ENCODE measurements at places on chromosomes 4 and X.

DNA sequence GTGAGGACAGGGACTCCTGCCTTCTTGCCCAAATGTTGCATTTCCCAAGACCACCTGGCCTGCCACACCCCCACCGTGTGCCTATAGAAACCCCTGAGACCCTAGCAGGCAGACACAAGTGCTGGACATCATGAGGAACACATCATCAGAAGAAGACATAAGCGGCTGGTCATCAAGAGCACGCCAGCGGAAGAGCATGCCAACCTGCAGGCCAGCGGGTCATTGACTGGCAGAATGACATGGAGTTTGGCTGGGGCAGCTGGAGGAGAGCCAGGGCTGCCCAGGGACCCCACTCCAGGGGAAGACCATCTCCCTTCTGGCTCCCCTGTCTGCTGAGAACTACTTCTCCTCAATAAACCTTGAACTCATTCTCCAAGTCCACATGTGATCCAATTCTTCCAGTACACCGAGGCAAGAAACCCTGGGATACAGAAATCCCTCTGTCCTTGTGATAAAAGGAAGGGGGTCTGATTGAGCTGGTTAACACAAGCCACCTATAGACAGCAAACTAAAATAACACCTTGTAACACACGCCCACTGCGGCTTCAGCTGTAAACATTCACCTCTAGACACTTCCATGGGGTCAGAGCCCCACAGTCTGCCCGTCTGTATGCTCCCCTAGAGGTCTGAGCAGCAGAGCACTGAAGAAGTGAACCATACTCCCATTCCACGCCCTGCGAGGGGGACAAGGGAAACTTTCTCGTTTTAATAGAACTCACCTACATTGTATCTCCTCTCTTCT, 164.8 kb upstream of the EMCN start:
- no peak for DNase-seq

GRCh38 chr4:158410272-158410671, 111.4 kb upstream of the RXFP1 start:
- DNase-seq: no peak

- DNase-seq: peak; percentile 27
These were observed at the start of gene PCDH7 for GRCh38 chr4:30720021-30720660. Gene PCDH7, plus strand, starts transcription at chr4:30720369. Its CDS starts 1,054 bp downstream, at chr4:30721423.

DNA sequence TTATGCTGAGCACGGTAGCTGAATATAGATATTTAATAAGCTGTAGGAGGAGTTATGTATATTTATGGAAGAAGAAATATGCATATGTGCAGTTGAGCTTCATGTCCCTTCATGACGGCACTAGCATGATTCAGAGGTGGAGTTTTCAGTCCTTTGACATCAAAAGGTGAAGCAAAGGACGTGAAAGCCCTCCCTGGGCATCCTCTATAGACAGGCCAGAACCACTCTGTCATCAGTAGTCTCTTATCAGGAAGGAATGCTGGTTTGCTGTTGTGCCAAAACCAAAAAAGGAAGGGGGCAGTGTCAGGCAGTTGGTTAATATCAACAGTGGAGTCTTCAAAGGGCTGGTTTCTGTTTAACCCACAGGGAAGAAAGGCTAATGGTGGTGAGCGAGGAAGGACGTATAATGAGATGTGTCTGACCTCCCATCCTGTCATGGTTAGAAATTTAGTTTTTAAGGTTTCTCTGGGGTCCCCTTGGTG, 23.5 kb upstream of the IL2 start:
- no peak for DNase-seq

DNA sequence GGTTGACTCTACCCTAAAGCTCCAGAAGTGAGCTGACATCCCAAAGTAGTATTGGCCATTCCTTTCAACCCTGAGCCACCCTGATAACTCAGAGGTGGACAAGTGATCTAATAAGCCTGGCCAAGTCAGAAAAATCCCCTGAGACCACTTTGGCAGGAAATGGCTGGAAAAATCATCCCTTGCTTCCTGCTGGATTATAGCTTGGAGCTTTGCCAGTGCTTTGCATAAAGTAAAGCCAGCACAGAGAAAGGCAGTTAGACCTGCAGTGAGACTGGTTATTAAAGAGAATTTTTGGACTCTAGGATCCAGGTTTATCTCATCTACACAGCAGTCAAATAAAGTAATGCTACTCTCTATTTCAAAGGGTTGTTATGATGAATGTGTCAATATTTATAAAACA, 6.4 kb downstream of the CXCL3 start:
- DNase-seq: no peak

DNA sequence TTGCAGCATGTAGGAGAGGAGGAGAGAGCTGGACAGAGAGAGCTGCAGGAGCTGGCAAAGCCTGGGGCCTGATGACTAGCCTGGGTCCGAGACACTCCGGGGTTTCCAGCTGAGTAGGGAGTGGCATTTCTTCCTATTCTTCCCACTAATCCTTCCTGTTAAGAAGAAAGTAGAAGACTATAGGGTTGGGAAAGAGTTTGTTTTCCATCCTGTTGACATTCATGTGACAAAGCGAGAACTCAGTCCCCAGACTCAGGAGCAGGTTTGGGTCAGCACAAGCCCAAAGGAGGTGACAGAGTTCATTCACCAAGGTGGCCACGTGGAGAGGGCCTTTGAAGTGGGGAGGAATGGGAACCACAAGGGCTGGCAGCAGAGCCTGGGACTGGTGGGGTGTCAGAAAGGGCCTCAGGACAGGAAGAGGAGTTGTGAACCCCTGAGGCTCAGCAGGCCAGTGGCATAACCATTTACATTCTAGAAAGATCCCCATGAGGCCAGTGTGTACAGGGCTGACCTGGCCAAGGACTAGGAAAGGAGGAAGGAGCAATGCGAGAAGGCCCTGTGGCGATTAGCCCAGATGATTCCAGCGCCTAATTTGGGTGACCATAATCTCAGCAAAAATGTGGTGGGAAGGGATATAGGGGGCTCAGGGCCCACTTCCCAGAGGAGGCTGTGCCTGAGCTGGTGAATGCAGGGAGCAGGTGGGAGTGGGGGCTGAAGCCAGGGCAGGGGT, 3.3 kb upstream of the HAUS3 start:
- DNase-seq: no peak

DNA sequence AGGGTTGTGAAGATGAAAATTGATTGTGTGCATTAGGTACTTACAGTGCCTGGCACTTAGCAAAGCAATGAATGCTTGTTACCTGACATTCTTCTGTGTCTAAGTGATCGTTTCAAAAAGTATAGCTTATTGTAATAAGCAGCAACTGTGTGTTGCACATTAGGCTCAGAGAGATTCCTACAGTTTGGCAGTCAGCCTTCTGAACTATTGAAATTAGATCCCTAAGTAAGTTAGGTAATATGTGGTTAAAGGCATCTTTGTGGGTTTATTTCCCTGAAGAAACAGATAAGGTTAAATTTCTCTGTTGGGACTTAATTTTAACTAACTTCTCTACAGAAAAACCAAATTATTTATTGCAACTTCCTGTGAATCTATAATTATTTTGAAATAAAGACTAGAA, 93.4 kb downstream of the REPS2 start:
- no peak for DNase-seq

- no peak for DNase-seq
These were observed 65.2 kb upstream of the PHKA2 start for GRCh38 chrX:19049110-19049509.

- no peak for DNase-seq
These were observed 78.6 kb upstream of the MXRA5 start for GRCh38 chrX:3425031-3425430.

DNA sequence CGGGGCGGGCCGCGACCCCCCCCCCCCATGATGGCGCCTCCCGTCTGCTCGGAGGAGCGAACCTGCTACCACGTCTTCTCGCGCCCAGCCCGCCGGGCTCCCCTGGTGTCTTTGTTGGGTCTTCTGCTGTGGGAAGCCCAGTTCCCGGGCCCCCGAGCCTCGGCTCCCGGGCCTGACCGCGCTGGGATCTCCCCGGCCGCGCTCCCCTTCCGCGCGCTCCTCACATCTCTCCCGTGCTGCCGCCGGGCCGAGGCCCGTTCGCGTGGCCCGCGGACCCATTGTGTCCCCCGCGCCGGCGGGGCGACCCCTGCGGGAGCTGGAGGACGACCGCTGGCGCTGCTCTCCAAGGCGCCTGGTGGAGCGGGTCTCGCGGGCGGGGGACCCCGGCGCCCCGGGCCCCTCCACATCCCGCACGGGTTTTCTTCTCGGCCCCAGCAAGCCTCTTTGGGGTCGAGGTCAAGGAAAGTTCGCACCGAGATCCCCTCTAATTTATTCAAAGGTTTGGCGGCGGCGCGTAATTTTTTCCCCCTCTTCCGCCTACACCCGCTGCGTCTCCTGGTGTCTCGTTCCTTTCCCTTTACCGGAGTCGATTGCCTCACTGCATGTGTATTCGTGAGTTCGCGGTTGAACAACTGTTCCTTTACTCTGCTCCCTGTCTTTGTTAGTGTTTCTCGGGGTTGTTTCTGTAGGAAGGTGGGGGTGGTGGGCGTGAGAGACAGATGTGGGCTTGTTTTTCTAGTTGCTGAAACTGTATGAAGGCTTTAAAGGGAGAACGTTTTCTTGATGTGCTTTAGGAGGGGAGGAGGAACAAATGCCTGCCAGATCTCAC, 770 bp downstream of the SMAD1 start:
- DNase-seq: peak; percentile 44

DNA sequence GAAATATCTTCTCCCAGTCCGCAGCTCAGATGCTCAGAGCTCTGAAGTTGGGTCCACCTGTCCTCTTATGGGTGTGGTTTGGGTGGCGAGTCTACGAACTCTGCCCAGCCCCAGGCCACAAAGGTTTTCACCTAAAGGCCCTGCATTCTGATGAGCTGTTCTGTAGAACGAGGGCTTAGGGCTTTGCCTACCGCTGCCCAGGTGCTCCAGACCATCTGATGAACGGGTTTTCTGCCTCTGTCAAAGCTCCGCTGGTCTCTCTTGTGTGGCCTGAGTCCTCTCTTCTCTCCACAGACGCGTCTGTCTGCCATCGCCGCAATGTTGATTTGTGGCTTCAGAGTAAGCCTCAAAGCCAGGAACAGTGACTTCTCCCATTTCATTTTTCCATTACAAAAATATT, 28.4 kb upstream of the CPLX1 start:
- DNase-seq: no peak

DNA sequence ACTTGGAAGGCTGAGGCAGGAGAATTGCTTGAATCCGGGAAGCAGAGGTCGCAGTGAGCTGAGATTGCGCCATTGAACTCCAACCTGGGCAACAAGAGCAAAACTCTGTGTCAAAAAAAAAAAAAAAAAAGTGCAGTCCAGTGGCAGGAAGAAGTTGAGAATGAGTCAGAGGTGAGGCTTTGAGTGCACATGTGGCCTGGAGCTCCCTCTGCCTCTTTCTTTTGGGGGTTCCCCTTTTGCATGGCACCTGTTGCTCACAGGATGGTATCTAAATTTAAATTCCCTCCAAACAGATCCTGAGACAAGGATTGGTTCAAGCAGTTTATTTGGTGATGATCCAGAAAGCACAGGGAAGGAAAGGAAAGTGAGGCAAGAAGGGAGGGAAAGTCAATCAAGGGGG, 151.4 kb upstream of the STX18 start:
- no peak for DNase-seq

DNA sequence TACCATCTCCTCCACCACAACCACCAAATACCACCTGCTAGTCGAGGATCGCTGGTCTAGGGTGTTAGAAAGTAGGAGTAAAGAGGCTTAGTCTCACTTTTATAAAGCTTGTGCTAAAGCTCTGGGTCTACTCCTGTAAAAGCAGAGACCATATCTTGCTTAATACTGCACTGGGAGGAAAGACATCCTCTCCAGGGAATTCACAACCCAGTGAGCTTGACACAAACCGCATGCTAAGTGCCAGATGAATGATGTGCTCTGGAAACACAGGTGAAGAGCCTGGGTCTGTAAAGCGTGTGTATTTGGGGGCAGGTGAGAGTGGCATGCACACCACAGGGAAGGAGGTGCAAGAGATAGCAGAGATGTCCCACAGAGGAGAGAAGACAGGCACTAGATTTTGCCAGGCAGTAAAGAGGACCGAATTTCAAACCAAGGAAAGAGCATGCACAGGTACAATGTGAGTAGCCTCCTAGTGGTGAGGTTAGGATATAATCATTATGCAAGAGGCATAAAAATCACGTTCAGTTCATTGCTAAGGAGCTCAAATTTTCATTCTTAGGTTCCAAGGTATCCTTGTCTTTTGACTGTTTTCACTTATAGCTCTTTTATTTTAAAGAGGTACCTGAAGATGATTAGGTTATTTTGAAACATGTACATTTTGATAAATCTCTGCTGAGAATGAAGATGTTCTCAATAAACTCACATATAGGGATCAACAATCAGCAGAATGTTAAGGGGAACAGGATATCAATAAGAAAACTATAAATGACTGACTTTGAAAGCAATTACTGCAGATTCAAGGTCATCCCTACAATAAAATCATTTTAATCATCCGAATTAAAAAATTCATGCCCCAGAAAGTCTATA, 20.7 kb downstream of the TAPT1 start:
- peak; percentile 12 for DNase-seq

- DNase-seq: no peak
These were observed 125.1 kb downstream of the CAMK2D start for GRCh38 chr4:113636438-113636818.

DNA sequence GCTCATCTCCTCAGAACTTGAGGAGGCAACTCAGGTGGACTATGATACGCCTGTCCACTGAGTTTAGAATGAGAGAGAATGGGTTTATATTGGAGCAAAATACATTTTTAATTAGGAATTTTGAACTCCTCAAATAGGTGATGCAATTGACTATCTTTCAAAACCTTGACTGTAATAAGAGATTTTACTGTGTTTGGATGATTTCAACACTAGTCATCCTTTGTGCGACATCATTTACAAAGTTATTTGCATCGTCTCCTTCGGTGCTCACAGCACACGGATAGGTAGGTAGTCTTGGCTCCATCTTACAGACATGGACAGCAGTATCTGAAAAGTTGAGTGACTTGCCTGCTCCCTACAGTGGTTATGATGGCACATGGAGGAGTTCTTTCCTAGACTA, 67.0 kb downstream of the AASDH start:
- DNase-seq: no peak

GRCh38 chrX:32170481-32170880, 1040.9 kb downstream of the DMD start:
- DNase-seq: no peak

- peak; percentile 4 for DNase-seq
These were observed 171.3 kb downstream of the BTC start for GRCh38 chr4:74623041-74623440.

GRCh38 chr4:94551643-94552564, 100.2 kb downstream of the PDLIM5 start:
- DNase-seq: no peak

- no peak for DNase-seq
These were observed 28.3 kb downstream of the CHRNA9 start for GRCh38 chr4:40363382-40363920.

DNA sequence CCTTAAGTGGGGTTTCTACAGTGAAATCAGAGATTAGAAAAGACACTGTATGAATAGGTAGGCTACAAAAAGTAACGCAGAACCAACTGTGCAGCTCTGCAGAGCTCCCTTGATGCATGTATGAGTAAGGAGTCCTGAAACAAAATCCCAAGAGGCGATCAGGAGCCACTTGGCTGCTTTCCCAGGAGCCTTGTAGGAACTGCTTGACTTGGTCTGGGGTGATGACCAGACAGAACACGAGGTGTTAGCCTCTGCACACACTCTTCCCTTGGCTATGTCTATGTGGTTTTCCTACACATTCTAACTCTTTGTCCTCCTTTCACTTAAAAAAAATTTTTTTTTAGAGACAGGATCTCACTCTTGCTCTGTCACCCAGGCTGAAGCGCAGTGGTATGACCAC, 22.8 kb upstream of the AP1S2 start:
- DNase-seq: no peak
